Epithelial cell of proximal tubule (primary cell): ENCODE measurements at places on chromosomes 1 and 21. TPM values are rescaled to one million over a fixed set of nuclear protein-coding genes. Genes with fewer than 3 reads are reported as not detected.

RNU1-2 gene
- under 0.01 TPM in 2 replicates for total RNA-seq

SERTAD4 gene
- 8.7 and 12.7 TPM in 2 replicates for total RNA-seq

- no peak for DNase-seq
These were observed 57.7 kb upstream of the PDE4B start for GRCh38 chr1:65734979-65735378.

PTAFR gene
- 2.7 and 4.9 TPM in 2 replicates for total RNA-seq

GRCh38 chr1:227666286-227666685 lies 68.8 kb downstream of the JMJD4 start:
- DNase-seq: no peak

DNA sequence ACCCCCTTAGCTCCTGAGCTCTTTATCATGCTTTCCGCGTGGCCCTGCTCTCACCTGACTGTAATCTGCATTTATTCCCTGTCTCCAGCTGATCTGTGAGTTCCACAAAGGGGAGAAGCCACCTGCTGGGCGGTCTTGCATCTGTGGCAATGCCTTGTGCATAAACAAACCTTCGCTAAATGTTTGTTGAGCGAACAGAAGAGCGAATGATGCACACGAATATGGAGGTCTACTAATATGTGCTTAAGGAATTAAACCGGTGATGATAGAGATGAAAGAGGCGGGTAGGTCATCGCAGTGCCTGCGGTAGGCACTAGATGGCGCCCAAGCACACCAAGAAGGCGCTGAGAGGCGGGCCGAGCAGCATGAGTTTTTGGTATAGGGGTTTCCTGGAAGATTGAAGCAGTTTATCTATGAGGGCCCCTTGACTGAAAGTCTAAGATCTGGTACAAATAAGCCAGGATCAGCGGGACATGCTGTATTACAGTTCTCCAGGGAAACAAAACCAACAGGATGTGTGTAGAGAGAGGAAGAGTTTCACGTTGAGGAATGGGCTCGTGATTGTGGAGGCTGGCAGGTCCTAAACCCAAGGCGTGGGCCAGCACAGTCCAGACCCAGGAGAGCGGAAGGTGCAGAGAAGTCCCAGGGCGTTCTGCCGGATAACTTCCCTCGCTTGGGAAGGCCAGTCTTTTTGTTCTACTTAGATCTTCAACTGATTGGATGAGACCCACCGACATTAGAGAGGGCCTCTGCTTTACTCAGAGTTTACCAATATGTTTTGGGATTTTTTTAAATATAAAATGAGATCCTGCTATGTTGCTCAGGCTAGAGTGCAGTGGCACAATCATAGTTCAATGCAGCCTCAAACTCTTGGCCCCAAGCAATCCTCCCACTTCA lies 34.7 kb downstream of the TOMM20 start:
- no peak for DNase-seq

- DNase-seq: no peak
These were observed 14.8 kb upstream of the KIF1B start for GRCh38 chr1:10195570-10195969.

DNA sequence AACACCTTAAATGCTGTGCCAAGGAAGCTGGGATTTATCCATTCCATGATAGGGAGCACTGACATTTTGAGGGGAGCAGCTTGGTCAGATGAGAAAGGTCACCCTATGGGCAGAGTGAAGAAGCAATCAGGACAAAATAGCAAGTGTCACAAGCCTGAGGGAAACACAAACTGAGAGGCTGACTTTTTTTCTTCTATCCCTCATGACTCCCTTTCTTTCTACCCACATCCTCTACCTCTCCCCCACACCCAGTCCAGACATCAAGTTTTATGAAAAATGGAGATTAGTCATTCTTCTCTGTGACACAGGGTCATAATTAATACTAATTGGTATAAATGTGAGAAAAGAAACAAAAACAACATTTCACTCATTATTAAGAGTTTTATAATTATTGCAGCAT lies 103.1 kb downstream of the SLC25A24 start:
- DNase-seq: no peak

- DNase-seq: no peak
These were observed 48.9 kb downstream of the KIAA1614 start for GRCh38 chr1:180961622-180962021.

- DNase-seq: no peak
These were observed 802.2 kb downstream of the KCNT2 start for GRCh38 chr1:195806060-195806459.

DNA sequence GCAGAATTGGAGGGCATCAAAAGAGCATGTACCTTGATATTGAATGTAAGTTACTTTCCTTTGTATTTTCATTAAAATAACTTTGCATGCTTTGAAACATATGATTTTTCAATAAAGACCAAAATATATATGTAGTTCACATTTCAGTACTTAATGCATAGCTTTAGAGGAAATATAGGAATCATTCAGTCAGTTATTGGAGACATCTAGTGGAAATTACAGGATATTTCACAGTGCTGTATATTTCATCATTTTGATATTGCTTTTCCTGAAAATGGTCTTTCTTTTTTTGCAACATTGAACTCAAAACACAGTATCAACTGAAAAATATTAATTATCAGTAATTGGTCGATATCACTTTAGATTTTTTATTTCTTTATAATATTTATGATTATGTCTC lies 375.8 kb downstream of the NCAM2 start:
- DNase-seq: no peak

- no peak for DNase-seq
These were observed 1.9 kb downstream of the ELAVL4 start for GRCh38 chr1:50110656-50111055.

CFAP45 gene
- 0.46 and 0.65 TPM in 2 replicates for total RNA-seq

GRCh38 chr21:38679534-38679933 lies 126.2 kb upstream of the ETS2 start:
- DNase-seq: no peak

CYP4Z1 gene
- total RNA-seq: not detected in 2 replicates

CRYAA gene
- not detected in 2 replicates for total RNA-seq

- peak; percentile 33 for DNase-seq
These were observed 28.2 kb downstream of the ATP8B2 start for GRCh38 chr1:154353460-154353904.

GRCh38 chr1:114756009-114756892 lies 1.5 kb downstream of the CSDE1 start:
- no peak for DNase-seq

DNA sequence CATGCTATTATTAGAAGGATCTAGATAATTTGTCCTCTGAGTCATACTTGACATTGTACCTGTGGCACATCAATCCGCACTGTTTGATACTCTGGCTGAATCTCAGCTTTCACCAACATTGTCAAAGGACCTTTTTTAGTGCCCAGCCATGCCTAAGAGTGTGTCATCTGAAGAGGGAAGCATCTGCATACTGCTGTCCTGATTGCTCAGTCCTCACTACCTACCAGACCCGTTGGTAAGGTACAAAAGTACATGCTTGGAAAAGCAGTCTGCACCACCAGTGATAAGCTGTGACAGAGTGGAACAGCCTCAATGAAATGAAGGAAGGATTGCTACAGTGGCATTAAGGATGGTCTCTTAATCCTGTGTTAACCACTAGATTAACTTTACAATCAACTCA lies 17.1 kb downstream of the SYNC start:
- no peak for DNase-seq

DNA sequence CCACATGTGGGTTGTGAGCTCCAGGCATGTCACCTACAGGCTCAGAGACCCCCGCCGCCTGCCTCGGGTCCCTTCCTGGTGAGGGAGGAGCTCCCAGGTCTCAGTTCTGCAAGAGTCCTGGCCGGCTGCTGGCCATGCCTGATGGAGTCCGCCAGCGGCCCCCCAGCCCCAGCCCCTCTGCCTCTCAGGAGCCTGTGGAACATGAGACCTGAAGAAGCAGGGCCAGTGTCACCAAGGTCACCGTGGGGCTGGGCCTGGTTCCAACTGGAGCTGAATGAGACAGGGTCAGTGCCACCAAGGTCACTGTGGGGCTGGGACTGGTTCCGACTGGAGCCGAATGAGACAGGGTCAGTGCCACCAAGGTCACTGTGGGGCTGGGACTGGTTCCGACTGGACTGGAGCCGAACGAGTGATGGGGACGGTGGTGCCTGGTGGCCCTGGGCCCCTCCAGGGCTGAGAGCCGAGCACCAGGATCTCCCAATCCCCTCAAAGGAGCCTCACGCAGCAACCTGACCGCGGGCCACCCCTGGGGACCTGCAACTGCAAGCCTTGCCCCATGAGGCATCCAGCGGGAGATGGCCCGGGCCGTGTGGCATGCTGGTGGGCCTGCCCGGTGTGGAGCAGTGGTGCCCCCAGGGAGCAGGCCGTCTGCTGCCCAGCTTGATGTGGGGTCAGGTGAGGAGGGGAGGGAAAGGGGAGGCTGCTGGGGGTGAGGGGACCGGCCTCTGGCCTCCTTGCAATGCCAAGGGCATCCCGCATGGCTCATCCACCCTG lies 14.5 kb upstream of the PTTG1IP start:
- DNase-seq: no peak

DNA sequence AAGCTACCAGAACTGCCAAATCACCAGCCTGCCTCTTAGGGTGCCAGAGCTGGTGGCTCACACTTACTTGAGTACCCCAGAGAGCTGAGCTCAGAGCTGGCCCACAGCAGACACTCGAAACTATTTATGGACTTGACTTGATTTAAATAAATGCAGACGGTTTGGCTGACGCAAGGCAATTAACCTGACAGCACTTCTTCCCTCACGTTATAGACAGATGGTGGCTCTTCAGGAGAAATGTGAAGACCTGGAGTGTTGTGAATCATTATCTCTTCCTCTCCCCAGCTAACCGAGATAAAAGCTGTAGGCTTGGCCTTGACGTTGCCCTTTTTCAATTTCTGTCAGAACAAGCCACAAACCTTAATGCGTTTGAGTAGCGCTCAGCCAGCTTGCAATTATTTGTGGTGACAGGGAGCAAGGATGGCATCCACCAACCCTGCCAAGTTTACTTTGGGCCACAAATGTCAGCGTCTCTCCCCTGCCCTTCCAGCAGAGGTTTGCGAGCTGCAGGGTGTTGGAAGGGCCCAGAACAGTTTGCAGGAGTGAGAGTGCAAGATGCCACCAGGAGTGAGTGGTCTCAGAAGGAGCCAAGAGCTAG lies 34.0 kb upstream of the BCAR3 start:
- no peak for DNase-seq

DNA sequence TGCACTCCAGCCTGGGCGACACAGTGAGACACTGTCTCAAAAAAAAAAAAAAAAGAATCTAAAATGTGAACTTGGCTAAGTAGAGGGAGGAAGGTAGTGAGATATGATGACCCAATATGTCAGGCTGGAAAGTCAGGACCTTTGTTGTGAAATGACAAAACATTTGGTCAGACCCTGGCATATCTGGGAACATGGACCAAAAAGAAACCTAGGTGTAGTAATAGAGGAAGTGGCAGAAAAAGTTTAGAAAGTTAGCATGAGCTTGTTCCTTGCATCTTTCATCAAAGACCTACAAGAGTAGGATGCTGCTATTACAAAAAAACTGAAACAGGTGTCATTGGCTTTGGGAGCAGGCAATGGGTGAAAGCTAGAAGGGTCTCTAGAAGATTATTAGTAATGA lies 7.3 kb upstream of the S100A3 start:
- no peak for DNase-seq

GRCh38 chr1:214044438-214045214 lies 56.9 kb downstream of the PROX1 start:
- DNase-seq: no peak

GRCh38 chr1:158199849-158200248 lies 19.2 kb downstream of the CD1D start:
- no peak for DNase-seq

DNA sequence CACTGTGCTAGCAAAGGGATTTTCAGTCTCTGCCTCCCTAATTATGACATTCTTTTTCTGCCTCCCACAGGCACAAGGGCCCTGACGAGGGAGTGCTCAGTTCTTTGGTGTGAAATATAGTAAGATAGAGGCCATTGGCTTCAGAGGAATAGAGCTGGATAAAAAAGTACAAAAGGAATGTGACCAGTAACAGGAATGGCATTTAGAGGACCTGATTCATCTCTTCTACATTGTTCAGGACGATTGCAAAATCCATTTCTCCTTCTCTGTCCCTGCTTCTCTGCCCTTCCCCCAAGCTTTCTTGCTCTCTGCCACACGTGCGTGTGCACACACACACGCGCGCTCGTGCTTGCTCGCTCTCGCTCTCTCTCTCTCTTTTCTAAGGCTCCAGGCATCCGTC lies 668.2 kb downstream of the KIF26B start:
- DNase-seq: peak; percentile 92

MYOM3 gene
- 1.7 and 2.2 TPM in 2 replicates for total RNA-seq

- no peak for DNase-seq
These were observed 20.6 kb downstream of the MEF2D start for GRCh38 chr1:156480016-156480370.

- DNase-seq: no peak
These were observed 115.4 kb downstream of the DMRTB1 start for GRCh38 chr1:53574621-53575020.

PLPPR4 gene
- 0.12 TPM in 1 of 2 replicates, not detected in the other for total RNA-seq

GRCh38 chr1:53256511-53257453 lies 18.5 kb upstream of the MAGOH start:
- DNase-seq: no peak

CNR2 gene
- not detected in 2 replicates for total RNA-seq

OR10J1 gene
- not detected in 2 replicates for total RNA-seq

DNA sequence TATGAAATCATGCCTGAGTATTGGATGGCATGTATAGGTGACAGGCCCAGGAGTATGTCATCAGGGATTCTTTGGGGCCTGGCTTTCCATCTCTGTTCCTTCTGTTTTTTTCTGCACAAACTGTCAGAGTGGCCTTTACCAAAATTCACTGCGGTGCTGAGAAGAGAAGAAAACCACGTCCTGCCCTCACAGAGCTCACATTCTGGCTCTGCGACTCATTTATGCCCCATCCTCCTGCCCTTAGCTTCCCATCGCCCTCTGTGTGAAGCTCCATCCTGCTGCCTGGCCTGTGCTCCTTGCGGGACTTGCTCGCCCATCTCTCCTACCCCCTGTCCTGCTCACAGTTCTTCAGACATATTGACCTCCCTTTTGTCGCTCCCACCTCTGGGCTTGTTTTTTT lies 73.4 kb downstream of the HUNK start:
- DNase-seq: no peak

DNA sequence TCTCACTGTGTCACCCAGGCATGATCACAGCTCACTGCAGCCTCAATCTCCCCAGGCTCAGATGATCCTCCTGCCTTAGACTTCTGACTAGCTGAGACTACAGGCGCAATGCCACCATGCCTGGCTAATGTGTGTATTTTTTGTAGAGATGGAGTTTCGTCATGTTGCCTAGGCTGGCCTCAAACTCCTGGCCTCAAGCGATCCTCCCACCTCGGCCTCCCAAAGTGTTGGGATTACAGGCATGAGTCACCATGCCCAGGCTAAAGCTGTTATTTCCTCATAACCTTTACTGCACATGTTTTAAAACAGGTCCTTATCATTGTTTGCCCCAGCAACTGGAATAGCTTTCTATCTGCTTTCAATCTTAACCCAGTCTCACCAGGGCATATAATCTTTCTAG lies 2.9 kb downstream of the SARS1 start:
- DNase-seq: no peak

DNA sequence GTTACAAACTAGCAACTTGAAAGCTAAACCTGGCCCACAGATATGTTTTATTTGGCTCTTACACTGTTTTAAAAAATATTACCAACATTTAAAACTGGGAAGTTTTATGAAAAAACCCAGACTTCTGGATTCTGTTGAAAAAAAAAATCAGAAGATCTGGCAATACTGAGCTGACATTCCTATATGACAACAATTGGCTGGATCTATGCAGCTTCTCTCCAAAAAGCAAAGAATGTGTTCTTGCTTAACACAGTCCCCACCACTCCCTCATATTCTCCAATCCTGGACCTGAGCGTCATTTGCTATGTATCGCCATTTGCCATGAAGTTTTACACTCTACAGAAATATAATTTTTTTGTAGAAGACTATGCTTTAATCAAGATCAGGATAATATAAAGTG lies 859.6 kb downstream of the LTN1 start:
- no peak for DNase-seq

VAV3 gene
- total RNA-seq: 8.3 and 9.7 TPM in 2 replicates

- DNase-seq: no peak
These were observed 123.7 kb upstream of the KIF26B start for GRCh38 chr1:245031041-245031440.
